ENCODE measurements at places on chromosomes 2 and 18.

GRCh38 chr18:42080340-42080739 is 125.3 kb downstream of the PIK3C3 start:
- no peak for DNase-seq

DNA sequence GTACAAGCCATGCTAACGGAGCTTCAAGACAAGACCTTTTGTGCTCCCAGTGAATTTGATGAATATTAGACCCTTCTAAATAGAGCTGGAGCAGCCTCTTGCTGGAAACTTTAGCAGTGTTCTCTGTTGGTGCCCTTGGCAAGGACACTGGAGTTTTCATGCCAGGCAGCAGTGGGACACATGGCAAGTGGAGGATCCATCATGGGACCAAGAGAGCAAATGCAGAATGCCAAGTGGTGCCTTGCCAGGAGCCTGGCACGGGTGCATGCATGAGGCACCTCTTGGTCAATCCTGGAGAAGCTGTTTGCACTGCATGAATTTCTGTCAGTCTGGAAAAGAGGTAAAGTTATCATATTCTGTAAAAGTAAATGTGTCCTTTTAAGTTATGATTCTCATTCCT is 59.1 kb downstream of the NETO1 start:
- DNase-seq, result no peak

DNA sequence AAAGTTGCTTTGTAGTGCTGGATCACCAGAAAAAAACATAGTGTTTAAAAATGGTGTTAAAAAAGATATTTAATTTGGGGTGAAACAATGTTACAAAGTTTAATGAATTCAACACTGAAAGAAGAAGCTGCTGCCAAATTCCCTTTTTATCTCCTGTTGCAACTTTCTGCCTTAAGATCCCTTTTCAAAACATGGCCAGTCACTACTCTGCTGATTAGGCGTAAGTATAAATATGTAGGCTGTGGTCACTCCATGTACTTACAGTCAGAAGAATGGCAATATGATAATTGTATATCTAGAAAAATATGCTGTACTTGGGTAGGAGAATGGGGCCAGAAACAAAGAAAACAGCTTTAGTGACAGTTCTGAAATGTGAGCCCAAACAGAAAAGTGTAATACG is 123.5 kb upstream of the ZBTB14 start:
- no peak for DNase-seq

- DNase-seq, result no peak
Observed at GRCh38 chr2:200640176-200640575, 54.4 kb downstream of the AOX1 start.

GRCh38 chr2:42050010-42050702 is 2.3 kb downstream of the PKDCC start:
- DNase-seq, result no peak

DNA sequence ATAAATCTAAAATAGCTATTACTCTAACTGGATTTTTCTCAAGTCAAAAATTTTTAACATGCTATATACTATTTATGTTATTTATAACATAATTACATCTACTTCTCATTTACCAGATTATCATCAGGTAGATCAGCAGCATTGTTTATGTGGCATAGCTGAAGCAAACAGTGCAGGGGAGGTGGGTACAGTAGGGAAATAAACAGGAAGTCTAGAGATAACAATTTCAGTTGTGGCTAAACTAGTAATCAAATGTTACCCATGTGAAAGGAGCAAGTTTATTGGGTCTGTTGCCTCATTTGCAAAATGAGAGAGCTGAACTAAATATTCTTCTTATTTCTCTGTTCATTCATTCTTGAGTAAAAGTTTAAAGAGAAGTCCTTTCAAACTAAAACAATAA is 27.7 kb downstream of the GFPT1 start:
- no peak for DNase-seq

- DNase-seq, result no peak
Observed at GRCh38 chr2:179652296-179652695, 209.1 kb downstream of the ZNF385B start.

DNA sequence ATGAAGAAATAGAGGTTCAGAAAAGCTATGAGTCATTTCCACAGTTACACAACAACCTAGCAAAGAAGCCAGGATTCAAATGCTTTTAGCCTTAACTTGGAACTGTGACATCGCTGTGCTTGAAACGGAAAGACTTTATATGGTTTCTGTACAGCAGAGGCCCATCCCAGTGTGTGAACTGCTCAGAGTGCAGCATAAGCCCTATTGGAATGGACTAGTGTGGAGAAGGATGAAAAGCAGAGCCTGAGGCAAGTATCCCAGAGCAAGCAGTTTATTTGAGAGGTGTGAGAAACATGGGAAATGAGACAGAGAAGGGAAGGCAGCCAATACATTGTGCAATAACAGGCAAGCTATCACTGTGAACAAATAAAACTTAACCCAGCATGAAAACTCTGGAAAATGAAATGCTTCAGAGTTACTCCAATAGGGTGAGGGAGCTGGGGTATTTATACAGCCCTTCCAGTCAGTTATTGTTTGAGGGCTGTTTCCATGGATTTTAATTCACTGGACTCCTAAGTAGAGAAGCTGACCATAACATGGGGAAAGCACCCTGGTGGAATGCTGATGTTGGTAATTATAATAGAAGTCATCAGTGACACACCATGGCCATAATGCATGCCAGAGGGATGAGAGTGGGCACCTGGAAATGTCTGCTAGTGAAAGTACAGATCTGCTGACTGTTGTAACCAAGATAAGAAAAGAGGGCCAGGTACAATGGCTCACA is 254.0 kb upstream of the POU3F3 start:
- no peak for DNase-seq

DNA sequence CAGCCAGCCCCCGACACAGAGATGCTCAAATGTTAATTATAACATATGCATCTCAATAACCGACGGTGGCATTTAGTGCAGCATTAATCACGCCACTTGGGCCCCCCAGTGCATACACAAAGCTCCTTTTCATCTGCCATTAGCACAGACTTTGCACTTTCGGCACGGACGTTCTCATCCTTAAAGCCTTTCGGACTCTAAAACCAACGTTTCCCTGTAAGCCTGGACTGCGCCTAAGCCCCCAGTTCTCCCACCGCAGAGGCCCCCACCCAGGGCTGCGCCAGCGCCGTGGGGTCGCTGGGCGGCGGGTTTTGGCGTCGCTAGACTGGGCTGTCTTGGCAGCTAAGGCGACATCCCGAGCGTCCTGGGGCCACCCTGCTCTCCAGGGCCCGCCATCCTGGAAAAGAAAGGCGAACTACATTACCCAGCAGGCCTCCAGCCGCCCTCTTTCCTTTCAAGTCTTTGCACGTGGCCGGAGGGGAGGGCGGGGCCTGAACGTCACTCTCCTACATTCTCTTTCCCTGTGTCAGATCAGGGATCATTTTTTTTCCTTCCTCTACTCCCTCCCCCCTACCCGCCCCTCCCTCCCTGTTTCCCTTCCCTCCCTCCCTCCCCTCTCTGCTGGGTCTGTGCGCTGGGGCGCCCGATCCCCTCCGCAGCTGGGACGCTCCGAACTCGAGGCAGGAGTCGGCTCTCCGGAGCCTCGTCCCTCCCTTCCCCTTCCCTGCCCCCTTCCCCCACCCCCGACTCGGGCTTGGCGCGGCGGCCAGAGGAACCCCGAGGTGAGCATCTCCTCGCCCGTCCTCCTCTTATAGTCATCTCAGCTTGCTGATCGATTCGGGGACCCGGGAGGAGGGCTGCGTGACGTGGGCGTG is at the start of gene CTIF:
TSS of gene CTIF (plus strand) at position 501 of the 875 bp plus-strand sequence. CDS start 80,535 bp downstream, outside the sequence.
- DNase-seq, result peak; percentile 92

DNA sequence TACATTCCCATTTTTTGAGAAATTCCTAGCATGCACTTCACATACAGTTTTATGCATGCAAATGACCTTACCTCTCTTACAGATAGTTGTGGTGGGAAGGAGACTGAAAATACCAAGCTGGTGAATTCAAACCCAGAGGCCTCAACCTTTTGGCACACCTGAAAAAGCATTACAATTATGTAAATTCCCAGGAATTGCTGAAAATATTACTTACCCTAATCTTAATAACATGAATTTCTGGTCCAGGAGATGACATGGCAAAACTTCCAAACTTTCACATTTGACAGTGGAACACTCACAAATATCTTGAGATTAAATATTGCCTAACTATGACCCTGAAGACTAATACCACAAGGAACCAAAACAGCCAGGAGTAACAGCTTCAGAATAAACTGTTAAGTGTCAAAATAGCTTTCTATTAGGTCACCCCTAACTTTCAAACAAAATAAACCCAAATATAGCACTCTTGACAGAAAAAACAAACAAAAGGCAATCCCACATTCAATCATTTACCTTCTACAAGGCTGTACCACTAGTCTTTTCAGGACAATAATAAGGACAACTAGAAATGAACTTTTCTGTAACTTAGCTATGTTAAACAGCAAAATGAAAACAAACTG is 10.9 kb upstream of the PEX13 start:
- DNase-seq, result no peak

DNA sequence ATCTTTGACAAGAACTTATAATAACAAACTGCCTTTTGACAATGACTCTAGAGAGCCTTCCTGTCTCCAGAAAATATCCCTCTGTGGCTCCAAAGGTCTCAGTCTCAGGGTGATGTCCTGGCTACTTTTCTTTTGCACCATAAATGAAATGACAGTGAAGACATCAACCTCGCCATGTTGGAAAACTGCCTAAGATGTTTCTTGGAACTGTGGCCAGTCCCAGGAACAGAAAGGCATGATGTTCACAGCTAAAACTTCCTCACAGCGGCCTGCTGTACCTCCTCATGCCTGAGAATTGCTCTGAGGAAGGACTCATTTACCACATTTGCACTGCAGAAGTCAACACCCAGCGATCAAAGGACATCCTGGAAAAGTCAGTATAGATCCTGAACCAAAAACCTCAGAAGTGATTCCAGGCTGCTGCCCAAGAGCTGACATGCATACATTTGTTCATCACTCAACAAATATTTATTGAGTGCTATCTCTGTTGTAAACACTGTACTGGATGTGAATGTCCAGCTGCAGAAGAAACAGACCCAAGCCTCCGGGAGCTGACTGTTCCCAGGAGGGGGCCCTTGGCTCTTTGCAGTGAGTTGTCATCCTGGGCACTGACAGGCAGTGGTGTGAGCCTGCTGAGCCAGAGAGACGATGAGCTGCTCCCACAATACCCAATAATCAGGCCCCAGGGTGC is 64.3 kb upstream of the ACSL3 start:
- no peak for DNase-seq

- no peak for DNase-seq
Observed at GRCh38 chr2:26483957-26484565, 6.1 kb upstream of the OTOF start.

GRCh38 chr2:85174943-85175342 is 41.8 kb downstream of the TCF7L1 start:
- DNase-seq, result no peak

- DNase-seq, result no peak
Observed at GRCh38 chr2:17441055-17441771, 77.0 kb downstream of the RAD51AP2 start.

- DNase-seq, result peak; percentile 11
Observed at GRCh38 chr18:79680100-79680879, 687 bp downstream of the CTDP1 start.

DNA sequence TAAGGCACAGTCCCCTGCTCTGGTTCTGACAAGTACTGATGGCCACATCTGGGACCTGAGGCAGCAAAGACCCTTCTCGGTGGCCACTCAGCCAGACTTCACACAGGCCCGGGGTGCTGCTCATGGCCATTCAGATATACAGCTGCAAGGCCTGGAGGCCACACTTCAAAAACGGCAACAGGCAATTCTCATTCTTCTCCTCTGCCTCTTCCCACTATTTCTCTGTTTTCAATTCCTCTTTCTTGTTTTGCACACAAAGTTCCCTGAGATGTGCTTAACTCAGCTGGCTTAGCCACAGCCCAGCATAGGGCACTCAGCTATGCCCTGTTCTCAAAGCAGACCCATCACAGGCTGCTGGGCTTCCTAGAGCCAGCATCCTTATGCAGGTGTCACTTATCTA is 29.9 kb downstream of the PTPN18 start:
- DNase-seq, result no peak

DNA sequence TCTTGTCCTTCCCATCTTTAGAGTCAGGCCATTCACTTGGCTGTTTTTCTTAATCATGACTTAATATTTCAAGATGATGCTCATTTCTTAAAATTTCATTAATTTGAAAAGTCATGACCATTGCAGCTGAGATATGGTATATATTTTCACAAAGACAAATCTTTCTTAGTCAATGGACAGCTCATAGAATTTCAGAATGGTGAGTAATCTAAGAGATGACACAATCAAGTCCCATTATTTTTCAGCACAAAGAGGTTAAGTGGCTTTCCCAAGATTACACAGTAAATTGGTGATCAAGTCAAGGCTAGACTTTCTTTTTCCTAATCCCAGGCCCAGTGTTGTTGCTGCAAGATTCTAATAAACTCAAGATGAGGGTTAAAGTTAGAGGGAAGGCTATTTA is 34.4 kb upstream of the NT5C1B start:
- DNase-seq, result no peak

DNA sequence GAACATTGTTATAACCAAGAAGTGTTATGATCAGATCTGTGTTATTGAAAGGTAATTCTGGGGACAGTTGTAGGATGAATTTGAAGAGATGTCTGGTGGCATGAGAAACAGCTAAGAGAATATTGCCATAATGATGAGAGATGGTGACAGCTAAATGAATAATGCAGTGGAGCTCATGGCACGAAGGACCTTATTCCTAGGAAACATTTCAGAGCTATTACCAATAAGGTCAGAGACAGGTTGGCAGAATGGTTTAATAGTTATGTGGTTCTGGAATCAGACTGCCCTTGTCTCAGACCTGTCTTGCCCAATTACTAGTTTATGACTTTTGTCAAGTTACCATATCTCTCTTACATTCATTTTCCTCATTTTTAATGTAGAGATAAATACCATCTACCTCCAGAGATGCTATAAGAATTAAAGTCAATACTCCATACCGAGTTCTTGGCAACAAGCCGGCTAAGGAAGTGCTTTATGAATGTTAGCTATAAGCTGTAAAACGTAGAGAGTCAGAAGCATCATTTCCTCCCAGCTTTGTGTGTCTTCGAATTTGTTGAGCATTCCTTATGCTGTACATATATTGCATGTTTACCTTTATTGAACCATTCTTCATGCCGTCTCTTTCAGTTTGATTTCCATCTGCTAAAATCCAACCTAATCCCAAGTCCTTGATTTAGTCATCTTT is 73.6 kb upstream of the COL5A2 start:
- no peak for DNase-seq

- DNase-seq, result no peak
Observed at GRCh38 chr2:173524256-173524955, 169.7 kb downstream of the CDCA7 start.

DNA sequence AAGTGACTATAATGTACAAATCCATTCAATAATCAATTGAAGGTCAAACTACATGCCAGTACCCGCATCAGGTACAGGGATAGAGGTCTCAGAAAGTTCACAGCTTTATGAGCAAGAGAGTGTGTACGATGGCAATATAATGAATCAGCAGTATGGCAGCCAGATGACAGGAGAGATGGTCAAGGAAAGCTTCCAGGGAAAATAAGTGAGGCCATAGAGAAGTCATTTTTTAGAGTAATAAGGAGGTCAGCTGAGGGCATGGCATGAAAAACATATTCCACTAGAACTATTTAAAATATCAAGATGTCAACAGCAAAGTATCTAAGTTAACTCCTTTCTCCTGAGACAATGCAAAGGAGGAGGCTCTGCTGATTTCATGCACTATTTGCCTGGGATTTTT is 108.0 kb downstream of the SLC8A1 start:
- peak; percentile 71 for DNase-seq

GRCh38 chr18:22176420-22177326 is 7.3 kb downstream of the GATA6 start:
- DNase-seq, result no peak

GRCh38 chr2:38461470-38461869 is 84.4 kb upstream of the ATL2 start:
- DNase-seq, result no peak

All from GM04504 (cell line).